ENCODE measurements at places on chromosomes 5 and 9. TPM values are rescaled to one million over a fixed set of nuclear protein-coding genes. Genes with fewer than 3 reads are reported as not detected.

The IFNB1 gene
- not detected for total RNA-seq

The TAS2R1 gene
- total RNA-seq = not detected

The TAF11L10 gene
- total RNA-seq = not detected

The PCA3 gene
- not detected for total RNA-seq

The SNCAIP gene
- total RNA-seq = not detected

The LCN9 gene
- not detected for total RNA-seq

The RNF208 gene
- 1.8 TPM for total RNA-seq

The DPYSL3 gene
- total RNA-seq = 18.6 TPM

The STRBP gene
- total RNA-seq = 15.6 TPM

The EFNA5 gene
- total RNA-seq = 20.0 TPM

The PCDHA1 gene
- total RNA-seq = 0.10 TPM

The C1QTNF3 gene
- total RNA-seq = 0.23 TPM

The AIF1L gene
- total RNA-seq = 1.3 TPM

The TMEM215 gene
- not detected for total RNA-seq

The PTGDS gene
- total RNA-seq = not detected

The TGFBI gene
- 1,765 TPM for total RNA-seq

The BTNL3 gene
- not detected for total RNA-seq

The CENPH gene
- 23.1 TPM for total RNA-seq

The C5orf52 gene
- not detected for total RNA-seq

The MYMK gene
- not detected for total RNA-seq

The GMCL2 gene
- total RNA-seq = not detected

The ADAMTS13 gene
- total RNA-seq = 0.49 TPM

The PTGS1 gene
- 1.3 TPM for total RNA-seq

The IFNA21 gene
- not detected for total RNA-seq

The ENHO gene
- 2.7 TPM for total RNA-seq

The OR13C2 gene
- total RNA-seq = not detected

The SLC46A2 gene
- total RNA-seq = not detected

The SPATA9 gene
- 0.13 TPM for total RNA-seq

The DOLPP1 gene
- total RNA-seq = 23.3 TPM

Data from A549 treated with DMSO at 1 μM for 4 hours (cell line).